AG08395 (cell line): ENCODE measurements at places on chromosomes 2 and 18.

DNA sequence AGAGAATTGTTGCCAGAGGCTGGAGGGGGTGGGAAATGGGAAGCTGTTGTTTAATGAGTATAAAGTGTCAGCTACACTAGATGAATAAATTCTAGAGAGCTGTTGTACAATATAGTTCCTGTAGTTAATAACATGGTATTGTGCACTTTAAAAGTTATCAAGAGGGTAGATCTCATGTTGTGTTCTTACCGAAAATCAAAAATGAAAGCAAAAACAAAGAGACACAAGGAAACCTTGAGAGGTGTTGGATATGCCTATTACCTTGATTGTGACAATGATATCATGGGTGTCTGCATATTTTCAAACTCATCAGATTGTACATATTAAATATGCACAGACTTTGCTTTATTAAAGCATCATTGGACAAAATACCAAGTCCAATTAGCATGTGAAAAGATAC, 43.2 kb downstream of the SCG2 start:
- no peak for DNase-seq

GRCh38 chr2:218293715-218294429, 1.6 kb upstream of the TMBIM1 start:
- DNase-seq = no peak

- DNase-seq = no peak
These were observed 97.0 kb downstream of the CABLES1 start for GRCh38 chr18:23232331-23232730.

DNA sequence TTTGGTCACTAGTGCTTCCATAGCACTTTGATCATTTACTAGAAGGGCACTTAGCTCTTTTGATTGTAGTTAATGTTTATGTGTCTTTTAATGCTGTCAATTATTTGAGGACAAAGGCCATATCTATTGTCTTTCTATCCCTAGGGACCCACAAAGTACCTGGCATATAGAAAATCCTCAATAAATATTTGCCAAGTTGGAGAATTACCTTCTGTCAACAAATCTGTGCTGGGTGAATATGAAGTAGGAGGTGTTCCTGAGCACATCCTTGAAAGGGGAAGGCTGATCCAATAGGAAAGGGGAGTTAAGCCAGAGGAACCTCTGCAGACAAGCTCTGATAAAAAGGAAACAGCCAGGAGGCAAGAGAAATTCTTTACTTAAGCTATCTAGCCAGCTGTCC, 8.2 kb downstream of the DPP4 start:
- DNase-seq = no peak

GRCh38 chr2:181786371-181787228, 104.9 kb upstream of the ITPRID2 start:
- DNase-seq = no peak

- peak; percentile 60 for DNase-seq
These were observed 155.9 kb downstream of the ESCO1 start for GRCh38 chr18:21444465-21445212.

GRCh38 chr2:229408356-229408755, 137.3 kb upstream of the PID1 start:
- DNase-seq = peak; percentile 89

DNA sequence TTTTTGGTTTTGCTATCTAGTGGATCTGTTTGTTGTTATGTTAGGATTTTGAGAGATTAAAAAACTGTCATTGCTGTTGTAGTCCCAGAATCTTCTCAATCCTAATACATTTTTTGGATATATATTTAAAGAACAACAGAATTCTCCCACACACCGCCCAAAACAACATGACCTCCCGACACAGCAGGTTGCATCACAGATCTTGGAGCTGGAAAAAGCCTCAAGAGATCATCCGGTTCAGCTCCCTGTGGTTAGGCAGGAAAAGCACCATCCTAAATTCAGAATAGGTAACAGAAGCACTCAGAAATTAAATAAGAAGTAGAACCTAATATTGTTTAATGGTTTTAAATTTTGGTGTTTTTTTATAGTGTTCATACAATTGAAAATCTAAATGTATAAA, 251.4 kb upstream of the STON1 start:
- no peak for DNase-seq

- peak; percentile 53 for DNase-seq
These were observed 21.2 kb upstream of the NAB1 start for GRCh38 chr2:190627448-190628412.

GRCh38 chr2:219658874-219659273, 31.4 kb downstream of the SLC4A3 start:
- DNase-seq = no peak

DNA sequence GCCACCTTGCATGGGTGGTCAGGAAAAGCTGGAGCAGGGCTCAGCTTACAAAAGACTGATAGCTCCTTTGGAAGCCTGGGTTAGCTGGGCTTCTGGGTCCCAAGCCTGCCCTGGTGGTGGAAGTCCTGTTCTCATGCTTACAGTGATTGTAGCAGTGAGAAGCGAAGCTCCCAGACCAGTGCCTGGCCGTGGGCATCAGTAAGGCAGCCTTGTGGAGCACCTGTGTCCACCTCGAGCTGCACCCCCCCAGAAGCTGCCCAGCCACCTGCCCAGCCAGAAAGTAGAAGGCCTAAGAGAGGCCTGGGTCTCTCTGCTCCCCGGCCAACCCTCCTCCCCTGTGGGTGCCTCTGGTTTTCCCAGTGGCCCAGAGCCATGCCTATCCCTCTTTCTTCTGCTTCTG, 10.5 kb downstream of the GLI2 start:
- DNase-seq = no peak

- no peak for DNase-seq
These were observed 865.5 kb downstream of the DSC3 start for GRCh38 chr18:30177056-30177455.

DNA sequence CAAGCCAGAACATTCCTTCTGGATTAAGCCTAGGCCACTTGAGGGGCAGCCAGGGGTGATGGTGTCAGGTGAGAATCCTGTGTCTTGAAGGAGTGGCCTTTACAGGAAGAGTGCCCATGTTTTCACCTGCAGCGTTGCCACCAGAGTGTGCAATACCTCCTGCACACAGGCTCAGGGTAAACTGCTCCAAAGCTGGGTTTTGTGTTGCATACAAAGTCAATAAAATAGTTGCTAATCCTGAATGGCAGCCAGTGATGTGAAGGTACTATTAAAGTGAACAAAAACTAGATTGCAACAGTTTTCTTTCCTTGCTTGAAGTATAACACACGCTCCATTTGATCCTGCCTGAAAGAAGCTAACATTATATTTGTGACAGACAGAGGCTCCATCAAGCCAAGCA, 64.4 kb upstream of the NRP2 start:
- no peak for DNase-seq

GRCh38 chr2:25602333-25602723, 71.0 kb downstream of the DTNB start:
- DNase-seq = no peak

- peak; percentile 52 for DNase-seq
These were observed 147.4 kb downstream of the LNPK start for GRCh38 chr2:175854665-175855064.

DNA sequence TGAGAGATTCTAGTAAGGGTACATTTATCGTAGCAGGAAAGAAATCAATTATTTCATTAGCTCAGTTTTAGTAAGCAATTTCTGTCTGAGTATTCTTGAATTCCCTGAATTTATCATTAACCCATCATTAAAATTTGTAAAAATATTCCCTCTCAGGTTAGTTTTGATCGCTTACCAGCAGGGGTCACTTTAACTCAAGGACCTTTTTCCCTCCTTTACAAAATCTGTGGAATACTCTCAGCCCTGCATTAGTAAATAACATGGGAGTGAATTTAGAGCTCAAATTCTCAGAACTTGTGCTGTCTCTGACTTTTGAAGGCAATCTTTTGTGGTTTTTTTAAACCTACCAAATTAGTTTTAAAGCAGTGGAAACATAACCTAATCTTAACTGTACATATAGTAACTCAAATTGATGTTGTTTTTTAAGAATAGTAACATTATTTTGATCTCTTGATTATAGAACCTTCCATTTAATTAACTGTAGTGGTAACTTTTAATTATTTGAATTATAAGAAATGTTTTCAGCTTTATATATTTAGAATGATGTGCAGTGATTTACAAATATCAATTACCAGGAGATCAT, 97.2 kb downstream of the AGPS start:
- DNase-seq = peak; percentile 44

DNA sequence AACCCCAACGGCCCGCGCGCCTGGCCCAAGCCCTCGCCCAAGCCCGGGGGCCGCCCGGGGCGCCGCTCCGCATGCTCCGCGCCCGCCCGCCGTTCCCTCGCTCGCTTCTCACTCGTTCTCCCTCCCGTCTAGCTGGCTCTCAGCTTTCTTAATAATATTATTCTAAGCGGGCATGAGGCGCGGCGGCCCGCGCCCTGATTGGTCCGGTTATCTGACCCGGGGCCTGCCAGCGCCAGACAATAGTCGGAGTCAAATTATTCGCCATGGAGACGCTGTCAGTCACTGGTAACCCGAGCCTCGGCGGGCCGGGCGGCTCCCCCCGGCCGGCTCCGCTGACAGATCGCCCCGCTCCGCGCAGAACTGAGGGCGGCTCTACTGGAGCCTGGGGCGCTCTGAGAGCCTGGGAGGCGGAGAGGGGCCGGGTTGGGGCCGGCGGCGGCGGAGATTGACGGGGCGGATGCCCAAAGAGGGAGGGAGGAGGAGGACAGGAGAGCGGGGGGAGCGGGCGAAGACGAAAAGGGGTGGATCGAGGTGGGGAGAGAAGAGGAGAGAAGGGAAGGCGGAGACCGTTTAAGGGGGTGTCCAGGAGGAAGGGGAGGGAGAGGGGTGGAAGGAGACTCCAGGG, at the start of gene SIX2:
Gene SIX2, minus strand, starts transcription at position 150 of the 625 bp plus-strand sequence. CDS start 342 bp downstream, outside the sequence.
- DNase-seq = peak; percentile 97

DNA sequence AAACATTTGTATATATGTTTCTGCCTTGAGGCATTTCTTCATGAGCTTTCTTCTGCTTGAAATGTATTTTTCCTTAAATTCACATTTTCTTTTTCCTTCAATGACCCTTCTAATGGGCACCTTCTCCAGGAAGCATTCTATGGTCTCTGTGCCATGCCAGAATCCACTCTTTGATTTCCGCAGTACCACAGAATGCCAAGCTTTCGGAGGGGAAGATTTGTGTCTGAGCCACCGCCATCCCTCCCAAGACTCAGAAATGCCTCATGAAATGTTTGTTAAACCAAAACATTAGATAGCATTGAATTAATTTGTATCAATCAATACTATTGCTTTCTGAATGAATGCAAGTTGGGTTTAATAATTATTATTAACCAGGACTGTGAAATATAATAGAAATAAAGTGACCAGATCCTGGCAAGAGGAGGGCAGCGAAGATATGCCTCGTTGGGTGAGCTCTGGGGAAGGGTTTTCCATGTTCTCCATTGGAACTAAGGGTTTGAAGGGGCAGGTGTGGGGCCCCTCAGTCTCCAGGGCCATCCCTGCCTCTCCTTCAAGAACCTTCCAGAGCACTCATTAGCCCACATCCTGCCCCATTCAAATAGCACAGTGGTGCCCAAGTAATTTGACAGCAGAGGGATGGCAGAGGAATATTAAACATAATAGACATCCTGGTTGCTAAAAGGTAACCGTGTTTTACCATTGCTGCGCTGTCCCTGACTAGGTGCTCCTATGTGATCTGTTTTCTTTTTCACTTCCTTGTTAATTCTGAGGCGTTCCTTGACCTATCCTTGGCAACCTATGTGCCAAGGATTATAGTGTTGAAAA, 189.6 kb downstream of the MYCN start:
- no peak for DNase-seq

GRCh38 chr18:50194631-50195532, at the start of gene MYO5B:
Gene MYO5B (minus strand): TSS chr18:50195147. CDS start chr18:50194793, 354 bp downstream.
- no peak for DNase-seq

GRCh38 chr2:12502759-12503158, 214.0 kb upstream of the TRIB2 start:
- DNase-seq = peak; percentile 46

- DNase-seq = peak; percentile 37
These were observed 43.0 kb upstream of the SLC1A4 start for GRCh38 chr2:64945973-64946768.

GRCh38 chr2:88210132-88211002, 40.2 kb downstream of the THNSL2 start:
- DNase-seq = no peak

- DNase-seq = no peak
These were observed 121.4 kb upstream of the HS6ST1 start for GRCh38 chr2:128439791-128440665.

- peak; percentile 64 for DNase-seq
These were observed 5.7 kb downstream of the PARD3B start for GRCh38 chr2:204550751-204551511.

DNA sequence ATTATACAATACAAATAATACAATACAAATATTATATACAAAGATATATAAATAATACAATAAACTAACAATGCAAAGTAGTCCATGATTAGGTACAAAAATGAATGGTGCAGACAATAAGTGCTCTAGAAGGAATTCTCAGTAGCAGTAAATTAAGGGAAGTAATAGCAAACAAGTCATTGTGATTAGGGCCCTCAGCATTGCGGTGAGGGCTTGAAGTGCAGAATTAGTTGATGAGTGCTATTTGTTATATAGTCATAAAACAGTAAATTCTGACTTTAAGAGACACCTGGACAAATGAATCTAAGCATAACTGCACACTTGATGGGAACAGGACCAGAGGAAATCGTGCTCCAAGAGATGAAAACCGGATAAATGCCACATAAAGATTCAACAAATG, 74.9 kb downstream of the ANKRD44 start:
- no peak for DNase-seq

DNA sequence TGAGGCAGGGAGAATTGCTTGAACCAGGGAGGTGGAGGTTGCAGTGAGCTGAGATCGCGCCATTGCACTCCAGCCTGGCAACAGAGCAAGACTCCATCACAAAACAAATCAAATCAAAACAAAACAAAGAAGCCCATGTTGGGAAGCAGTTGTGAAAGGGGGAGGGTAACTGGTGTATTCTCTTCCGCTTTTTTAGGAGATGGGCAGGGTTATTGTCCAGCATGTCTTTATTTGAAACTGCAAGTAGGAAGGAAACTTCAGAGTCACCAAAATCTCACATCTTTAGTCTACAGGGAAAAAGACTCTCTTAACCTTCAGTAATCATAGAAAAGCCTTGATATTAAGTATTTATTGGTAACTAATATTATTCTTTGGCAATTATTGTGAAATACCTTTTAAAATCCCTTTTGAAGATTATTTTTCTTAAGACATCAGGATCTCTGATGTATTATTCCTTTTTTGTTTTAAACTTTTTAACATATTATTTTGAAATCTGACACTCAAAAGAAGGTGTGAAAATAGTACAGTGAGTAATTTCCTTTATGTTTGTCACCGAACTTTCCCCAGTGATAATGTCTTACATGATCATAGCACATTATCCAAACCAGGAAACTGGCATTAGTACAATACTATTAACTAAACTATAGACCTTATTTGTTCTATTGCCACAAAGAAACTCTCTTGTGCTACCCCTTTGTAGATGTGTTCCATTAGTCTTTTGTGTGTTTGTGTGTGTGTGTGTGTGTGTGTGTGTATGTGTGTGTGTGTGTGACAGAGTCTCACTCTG, 84.3 kb upstream of the LTBP1 start:
- no peak for DNase-seq

- peak; percentile 95 for DNase-seq
These were observed 68.3 kb upstream of the PPM1B start for GRCh38 chr2:44100351-44100750.

GRCh38 chr2:70743068-70743467, 24.9 kb downstream of the ADD2 start:
- no peak for DNase-seq

GRCh38 chr2:176464886-176465564, 195.8 kb downstream of the MTX2 start:
- DNase-seq = no peak
